ENCODE measurements at places on chromosomes 11 and 22.

DNA sequence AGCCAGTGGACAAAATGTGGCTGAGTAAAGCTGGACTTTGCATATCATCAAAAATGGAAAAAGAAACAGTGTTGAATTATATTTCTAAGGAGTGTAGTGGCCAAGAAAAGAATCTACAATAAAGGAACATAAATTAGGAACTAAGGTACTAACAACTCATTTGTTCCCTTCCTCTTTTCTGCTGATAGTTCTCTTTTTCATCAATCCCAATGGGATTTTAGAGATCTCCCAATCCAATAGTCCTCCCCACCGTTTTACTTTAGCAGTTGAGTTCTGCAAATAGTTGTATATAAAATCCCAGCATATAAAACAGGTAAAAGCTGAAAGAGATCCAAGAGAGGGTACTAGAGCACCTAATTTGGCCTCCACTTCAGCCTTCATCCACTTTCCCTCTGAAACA is 2.0 kb downstream of the PRCP start:
- no peak for DNase-seq
- H3K4me1 ChIP-seq, result peaks cover 44% of the 10 kb centered on the region
- no peak overlapping the region for H3K4me3 ChIP-seq
- no peaks in the 10 kb centered on the region for H3K27me3 ChIP-seq

DNA sequence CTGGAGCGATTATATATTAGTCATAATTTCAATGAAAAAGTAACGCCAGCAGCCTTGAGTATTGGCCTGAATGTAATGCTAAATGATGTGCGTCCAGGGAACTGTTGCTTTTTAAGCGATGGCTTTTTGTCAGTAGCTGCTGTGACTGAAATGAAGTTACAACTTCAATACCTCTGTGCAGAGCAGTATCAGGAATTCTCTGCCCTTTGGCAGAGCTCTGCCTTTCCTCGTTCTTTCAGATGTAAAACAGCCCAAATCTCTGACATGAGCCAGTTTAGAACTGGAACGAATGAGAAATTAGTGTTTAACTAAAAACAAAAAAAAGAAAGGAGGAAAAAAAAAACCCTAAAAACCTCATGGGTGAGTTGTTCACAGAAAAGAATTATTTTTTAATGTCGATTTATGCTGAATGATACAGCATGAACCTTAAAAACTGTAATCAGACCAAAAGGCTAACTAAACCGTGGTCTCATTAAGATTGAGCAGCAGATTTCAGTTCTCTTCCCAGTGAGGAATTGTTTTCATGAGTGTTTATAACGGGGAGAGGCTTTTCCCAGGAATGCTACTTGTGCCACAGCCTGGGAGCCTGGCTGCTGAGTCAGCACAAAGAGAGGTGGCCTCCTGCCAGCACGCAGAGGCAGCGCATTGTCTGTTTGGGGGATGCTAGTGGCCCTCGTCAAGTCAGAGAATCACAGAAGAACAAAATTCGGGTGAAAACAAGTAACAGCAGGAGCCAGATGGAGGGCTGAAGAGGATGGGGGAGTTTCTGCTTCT is 146.2 kb upstream of the RASSF10 start:
- no peaks in the 10 kb centered on the region for H3K36me3 ChIP-seq
- no peak for DNase-seq
- H3K4me1 ChIP-seq, result peaks cover 2% of the 10 kb centered on the region
- no peak overlapping the region for H3K4me3 ChIP-seq
- no peak overlapping the region for H3K27ac ChIP-seq

DNA sequence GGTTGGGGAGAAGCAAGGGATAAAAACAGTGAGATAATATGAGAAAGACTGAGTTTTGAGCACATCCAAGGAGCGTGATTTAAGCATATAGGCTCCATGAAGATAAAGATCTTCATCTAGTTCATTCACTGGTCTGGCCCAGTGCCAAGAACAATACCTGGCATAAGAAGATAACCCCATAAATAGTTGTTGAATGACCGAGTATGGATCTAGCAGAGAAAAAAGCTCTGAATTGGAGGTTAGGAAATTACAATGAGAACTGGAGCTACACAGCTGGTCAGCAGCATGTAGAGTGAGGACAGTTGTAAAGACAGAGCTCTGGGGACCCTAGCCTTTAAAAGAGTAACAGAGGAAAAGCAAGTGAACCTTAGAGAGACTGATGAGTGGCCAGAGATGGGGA is 33.0 kb upstream of the PAK1 start:
- H3K36me3 ChIP-seq, result no peaks in the 10 kb centered on the region
- peaks cover 35% of the 10 kb centered on the region for H3K27me3 ChIP-seq
- H3K4me3 ChIP-seq, result no peak overlapping the region
- no peak overlapping the region for H3K27ac ChIP-seq
- no peaks in the 10 kb centered on the region for H3K4me1 ChIP-seq
- DNase-seq, result no peak

DNA sequence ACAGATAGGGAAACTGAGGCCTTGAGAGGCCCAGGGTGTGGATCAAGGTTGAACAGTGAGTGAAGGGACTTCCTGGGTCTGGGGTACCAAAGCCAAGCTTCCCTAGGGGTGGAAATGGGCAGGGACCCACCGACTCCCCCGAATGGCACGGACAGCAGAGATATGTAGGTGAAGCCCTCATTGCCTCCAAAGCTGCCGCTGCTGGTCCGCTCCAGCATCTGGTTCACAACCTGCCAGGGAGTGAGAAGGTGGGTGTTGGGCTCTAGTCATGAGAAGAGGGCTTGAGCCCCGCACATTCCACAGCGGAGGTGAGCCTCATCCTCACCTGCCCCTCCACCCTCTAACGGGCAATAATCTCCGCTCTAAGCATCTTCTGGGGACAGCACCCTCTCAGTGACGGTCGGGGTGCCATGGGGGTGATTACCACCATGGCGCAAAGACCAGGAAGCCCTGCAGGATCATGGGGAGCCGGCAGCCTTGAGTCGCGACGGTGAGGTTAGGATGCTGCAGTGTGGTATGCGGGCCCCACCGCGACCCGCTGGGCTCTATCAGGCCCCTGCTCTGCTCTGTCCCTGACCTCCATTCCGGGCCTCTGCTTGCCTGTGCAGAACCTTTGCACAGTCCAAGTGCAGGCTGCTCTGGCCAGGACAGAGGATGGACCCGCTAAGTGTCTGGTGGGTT is 10.8 kb downstream of the ALDH3B2 start:
- H3K27ac ChIP-seq, result no peak overlapping the region
- DNase-seq, result no peak

DNA sequence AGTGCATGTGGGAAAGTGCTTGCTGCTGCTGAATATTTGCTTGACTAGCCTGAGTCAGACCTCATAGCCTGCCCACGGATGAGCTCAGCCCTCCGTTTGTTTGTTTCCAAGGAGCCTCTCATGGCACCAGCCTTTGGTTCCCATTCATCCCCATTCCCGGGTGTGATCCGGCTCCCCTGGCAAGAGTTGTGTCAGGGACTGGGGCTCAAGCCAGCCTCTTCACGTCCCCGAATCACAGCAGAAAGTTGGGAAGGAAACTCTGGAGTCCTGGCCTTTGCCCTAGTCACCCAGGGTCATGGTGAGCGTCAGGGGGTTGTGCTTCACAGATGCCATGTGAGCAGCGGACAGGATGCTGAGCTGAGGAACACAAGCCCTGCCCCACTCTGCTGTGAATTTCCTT is 13.8 kb downstream of the SEC14L3 start:
- H3K36me3 ChIP-seq, result no peaks in the 10 kb centered on the region
- no peak for DNase-seq
- peaks cover 37% of the 10 kb centered on the region for H3K27me3 ChIP-seq

DNA sequence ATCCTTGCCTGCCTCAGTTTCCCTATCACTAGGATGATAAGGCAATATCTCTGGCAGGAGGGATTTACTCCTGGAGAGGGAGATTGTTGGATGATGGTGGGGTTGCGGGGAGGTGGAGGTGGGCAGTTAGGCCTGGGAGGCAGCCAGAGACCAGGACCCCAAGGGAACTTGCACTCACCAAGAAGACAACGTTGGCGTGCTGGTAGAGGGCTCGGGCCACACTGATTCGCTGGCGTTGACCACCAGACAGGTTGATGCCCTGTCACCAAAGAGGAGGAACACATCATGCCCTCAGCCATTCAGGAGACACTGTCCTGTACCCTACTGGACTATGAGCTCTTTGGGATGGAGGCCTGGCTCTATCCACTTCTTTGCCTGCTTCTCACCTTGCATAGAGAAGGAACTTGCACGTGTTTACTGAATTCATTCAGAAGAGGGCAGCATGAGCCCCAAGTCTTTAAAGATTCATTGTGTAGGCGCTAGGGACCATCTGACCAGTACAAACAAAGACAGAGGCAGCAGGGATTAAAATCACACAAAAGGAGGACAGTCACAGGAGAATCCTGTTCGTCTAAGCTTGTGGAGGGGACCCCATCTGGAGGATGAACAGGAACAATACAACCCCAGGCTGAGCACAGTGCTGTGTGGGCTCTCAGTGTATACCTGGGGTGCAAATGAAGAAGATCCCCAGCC is 24.2 kb upstream of the KCNJ11 start:
- peaks cover 68% of the 10 kb centered on the region for H3K27me3 ChIP-seq
- no peak overlapping the region for H3K27ac ChIP-seq
- no peak for DNase-seq
- no peaks in the 10 kb centered on the region for H3K36me3 ChIP-seq
- H3K4me1 ChIP-seq, result peaks cover 51% of the 10 kb centered on the region

- no peaks in the 10 kb centered on the region for H3K27me3 ChIP-seq
- no peaks in the 10 kb centered on the region for H3K4me1 ChIP-seq
- no peak overlapping the region for H3K27ac ChIP-seq
Observed at GRCh38 chr11:30023074-30023473, 6.2 kb upstream of the KCNA4 start.

Data from activated naive CD4-positive, alpha-beta T cell treated with anti-CD3 and anti-CD28 coated beads, Interleukin-2, amount 10 ng/mL, durations not matched to agents 7 days and 5 days (primary cell).